ENCODE measurements at places on chromosomes 7 and 10.

DNA sequence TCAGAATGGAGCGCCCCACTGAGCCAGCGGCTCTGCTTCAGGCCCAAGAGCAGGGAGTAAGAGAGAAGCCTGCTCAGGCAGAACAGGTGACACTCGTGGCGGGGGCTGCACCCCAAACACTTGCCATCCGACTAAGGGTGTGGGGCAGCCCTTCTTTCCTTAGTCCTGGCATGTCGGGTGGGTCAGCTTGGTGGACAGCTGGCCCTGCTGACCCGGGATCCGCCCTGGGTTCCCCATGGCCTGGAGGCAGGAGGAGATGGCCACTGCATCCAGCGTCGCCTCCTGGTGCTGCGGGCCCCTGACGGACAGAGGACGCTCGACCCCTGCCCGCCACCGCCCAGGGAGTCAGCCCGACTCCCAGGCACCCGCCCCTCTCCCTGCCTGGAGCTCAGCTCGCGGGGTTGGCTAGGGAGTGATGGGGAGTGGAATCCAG lies 1.2 kb upstream of the PAOX start:
- DNase-seq = no peak

DNA sequence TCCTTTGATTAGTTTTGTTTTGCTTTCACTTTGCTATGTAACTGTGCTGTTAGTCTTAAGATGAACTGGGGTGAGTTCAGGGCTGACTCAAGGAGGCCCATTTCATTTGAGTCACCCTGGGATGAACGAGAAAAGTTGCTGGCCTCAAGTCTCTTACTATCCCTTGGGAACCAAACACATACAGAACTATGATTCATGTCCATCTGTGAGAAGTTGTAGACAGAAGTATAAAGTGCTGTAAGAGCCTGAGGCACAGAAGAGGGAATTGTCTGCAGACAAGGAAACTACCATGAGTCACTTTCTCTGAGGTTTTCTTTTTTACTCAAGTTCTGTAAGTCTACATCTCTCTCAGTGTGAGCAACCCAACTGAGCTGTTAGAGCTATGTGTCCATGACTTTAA lies 179.8 kb upstream of the CSTF2T start:
- no peak for DNase-seq

GRCh38 chr10:43822631-43823580 lies 174.2 kb upstream of the ZNF32 start:
- no peak for DNase-seq

DNA sequence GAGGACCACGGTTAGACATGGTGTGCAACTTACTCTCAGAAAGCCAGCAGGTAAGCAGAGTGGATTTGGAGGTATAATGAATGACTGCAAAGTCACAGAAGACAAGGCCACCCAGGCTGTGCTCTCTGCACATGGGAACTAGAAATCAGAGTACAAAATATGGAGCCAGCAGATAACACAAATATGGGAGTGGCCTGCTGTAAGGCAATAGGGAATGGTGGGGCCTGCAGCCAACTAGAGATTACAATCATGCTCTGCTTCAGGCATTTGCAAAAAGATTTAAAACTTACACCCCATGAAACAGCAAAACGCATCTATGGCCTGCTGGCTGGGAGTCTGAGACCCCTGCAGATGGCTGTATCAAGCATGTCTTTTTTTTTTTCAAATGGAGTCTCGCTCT lies 47.0 kb downstream of the RGS10 start:
- DNase-seq = no peak

GRCh38 chr10:126551202-126551601 lies 119.3 kb downstream of the C10orf90 start:
- DNase-seq = no peak

- DNase-seq = peak; percentile 66
Measured at GRCh38 chr10:122279725-122280141, 8.6 kb downstream of the BTBD16 start.

- DNase-seq = no peak
Measured at GRCh38 chr10:100709146-100710082, 36.0 kb upstream of the PAX2 start.

DNA sequence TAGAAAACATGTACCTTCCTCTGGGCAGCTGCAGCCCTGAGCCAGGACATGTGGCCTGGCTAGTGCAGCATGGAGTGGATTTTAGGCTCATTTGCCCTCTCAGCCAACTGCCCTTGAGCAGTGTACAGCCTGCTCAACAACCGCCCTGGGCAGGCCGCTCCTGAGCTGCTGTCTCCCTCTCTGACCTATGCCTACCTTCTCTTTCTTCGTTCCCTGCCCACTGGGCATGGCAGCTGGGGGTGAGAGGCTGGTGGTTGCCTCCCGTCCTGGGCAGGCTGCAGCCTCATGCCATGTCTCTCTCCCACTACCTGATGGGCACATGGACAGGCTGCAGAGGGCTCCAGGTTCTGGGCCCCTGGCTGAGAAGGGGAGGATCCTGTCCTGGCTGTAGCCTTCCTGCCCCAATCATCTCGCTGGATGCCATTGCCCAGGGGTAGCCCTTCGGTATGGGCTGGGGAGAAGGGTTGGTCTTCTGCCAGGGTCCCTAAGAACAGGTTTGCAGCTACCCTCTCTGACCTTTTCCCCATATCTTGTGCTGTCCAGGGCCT lies 97.3 kb downstream of the NEURL1 start:
- DNase-seq = no peak

DNA sequence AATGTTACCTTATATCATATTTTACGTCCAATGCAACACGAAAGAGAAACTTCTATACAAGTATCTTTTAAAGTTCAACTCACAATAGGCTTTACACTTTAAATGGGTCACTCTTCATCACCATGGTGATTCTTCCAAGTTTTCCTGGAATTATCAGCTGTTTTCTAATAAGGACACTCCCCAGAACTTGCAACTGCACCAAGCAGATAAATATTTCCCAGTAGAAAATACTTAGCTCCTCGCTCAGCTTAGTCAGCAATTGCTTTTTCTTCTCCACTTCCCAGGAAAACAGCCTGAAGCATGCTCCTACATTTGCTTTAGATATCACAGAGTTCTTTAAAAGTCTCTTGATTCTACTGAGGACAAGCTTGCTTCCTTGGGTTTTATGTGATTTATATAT lies 25.7 kb upstream of the ADD3 start:
- DNase-seq = no peak

- DNase-seq = no peak
Measured at GRCh38 chr10:68566955-68567354, 6.8 kb downstream of the TET1 start.

GRCh38 chr7:91852263-91852741 lies 28.2 kb downstream of the MTERF1 start:
- DNase-seq = no peak

- DNase-seq = no peak
Measured at GRCh38 chr10:97905276-97905675, 55.6 kb downstream of the GOLGA7B start.

Measured in ureter (tissue), 1 donor.